GM12891 (cell line): ENCODE measurements at places on chromosomes 4 and X.
A peak's percentile ranks its signal among the peaks of the same experiment; 100 is the strongest.

DNA sequence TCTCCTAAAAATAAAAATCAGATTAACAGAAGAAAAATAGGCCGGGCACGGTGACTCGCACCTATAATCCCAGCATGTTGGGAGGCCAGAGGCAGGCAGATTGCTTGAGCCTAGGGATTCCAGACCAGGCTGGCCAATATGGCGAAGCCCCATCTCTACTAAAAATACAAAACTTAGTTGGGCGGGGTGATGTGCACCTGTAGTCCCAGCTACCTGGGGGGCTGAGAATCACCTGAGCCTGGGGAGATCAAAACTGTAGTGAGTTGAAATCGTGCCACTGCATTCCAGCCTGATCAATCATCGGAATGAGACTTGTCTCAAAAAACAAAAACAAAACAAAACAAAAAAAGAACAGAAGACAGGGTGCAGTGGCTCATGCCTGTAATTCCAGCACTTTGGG, 32.8 kb upstream of the NOCT start:
- no peak for DNase-seq

DNA sequence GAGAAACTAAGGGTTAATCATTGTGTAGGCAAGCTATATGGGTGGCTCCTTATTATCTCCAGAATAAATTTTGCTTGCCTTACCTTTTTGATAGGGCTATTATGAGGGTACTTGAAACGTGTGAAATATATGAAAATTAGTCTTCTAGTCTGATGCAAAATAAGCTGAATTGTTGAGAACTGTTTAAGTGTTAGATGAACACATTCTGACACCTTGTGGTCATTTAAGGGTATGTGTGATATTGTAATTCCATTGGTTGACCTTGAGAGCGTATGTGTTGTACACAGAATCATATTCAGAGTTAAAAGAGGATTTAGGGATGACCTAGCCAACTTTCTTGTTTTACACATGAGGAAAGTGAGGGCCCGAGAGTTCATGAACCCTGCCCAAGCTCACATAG, 44.6 kb upstream of the LINC00632 start:
- no peak for DNase-seq

DNA sequence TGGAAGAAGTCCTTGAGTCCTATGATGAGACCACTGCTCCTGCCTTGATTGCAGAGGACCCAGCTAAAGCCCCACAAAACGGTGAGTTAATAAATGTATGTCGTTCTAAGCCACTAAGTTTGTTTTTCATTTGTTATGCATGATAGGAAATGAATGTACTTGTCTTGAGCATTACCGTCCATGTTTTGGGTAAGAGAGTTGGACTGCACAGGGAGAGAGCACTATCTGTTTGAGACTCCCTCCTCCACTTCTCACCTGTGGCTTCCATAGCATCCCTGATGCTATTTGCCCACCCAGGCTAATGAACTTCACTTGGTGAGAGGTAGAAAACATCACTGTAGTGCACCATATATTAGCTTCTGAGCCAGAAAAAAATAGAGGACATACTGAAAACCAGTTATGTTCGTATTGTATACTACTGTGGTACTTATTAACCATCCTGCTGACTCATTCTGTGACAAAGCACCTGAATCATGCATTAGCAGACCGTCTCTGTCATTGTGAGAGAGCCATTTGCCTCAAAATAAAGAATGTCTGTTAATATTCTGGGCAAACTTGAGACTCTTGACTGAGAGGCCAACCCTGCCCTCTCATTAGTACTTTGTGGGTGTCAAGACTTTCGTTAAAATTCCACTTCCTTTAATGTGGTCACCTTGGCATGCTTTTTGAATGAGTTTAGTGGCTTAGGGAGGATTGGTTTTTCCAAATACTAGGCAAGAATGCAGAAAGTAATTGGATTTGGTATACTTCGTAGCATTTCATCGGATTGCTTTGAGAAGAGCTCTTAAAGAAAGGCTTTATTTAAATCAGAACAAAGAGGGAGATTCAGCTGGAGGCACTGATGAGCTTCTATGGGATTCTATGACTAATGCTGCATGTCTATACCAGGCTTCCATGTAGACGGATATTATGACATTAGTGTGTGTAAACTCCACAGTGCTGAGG, 99.3 kb upstream of the GRPR start:
- DNase-seq = peak; percentile 22

DNA sequence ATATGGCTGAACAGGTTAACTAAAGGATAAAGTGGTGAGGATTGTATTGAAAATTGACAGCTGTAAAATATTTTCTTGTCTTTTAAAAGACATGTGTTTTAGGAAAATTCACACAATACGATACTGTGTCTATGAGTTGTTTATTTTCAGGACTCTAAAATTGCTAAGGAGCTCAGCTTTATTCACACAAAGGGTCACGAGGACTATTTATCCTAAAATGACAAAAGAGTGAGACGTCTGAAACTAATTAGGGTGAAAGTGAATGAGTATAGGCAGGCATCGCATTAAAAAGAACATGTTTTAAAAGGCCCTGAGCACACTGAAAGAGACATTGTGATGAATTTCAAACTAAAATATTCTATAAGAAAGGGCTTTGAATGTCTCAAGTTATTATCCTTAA, 304.7 kb downstream of the SH2D1A start:
- DNase-seq = no peak

DNA sequence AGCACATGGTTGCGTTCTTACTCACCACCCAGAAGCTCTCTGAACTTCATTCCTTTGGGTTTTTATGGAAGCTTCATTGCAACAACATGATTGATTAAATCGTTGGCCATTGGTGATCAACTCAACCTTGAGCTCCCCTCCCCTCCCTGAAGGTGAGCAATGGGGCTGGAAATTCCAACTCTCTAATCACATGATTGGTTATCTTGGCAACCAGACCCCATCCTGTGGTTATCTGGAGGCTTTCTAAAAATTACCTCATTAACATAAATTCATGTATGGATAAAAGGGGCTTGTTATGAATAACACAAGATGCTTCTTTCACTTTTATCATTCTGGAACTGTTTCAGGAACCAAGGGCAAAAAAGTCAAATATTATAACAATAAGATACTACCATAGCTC, 34.6 kb upstream of the NMU start:
- DNase-seq = no peak

- no peak for DNase-seq
Measured at GRCh38 chr4:159248384-159249178, 145.7 kb downstream of the RAPGEF2 start.

DNA sequence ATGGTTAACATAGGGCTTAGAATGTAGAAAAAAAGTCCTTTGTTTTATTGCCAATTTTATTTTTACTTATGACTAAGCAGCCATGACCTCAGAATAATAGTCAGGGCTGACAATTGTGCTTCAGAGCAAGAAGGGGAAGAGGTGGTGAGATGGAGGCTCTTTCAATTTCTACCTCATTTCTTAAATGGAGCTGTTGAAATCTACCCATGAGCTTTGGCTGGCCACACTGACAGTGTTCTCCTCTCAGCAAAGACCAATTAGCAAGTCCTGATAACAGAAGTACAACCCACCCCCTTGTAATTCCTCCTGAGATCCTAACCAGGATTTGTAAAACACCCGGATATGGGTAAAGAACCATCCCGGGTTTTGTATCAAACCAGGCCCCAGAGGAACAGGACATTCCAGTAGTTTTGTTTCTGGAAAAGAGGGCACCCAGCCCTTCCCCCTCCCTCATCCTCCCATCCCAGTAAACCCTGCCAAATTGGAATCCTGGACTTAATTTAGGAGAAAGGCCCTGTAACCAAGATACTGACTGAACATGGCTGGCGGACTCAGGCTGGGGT, at the start of gene HEPH:
Gene HEPH, plus strand, starts transcription at position 399 of the 563 bp plus-strand sequence. CDS start 6,324 bp downstream, outside the sequence.
- DNase-seq = no peak

GRCh38 chrX:18687856-18688495, 16.1 kb upstream of the RS1 start:
- DNase-seq = no peak

DNA sequence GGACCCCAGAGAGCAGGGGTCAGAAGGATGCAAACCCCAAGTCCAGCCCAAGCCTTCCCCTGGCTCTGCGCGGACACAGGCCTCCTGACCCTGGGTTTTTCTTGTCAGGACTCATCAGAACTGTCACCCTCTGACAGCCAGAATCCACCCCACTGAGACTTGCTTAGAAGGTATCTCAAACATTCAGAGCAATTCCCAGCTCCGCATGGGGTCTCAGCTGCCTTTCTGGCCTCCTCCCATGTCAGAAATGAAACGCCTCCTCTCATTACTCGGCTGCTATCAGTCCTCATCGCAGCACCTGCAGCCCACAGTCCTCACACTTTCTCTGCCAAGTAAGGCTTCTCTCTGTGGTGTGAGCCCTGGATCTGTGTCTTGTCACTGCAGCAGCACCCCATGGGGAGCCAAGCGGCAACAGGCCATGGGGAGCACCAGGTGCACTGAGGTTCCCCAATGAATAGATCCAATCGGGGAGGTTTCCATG, 97.8 kb downstream of the WFS1 start:
- DNase-seq = no peak

- no peak for DNase-seq
Measured at GRCh38 chrX:106933538-106933961, 13.3 kb downstream of the CLDN2 start.

GRCh38 chrX:11381464-11381863, 88.3 kb downstream of the AMELX start:
- DNase-seq = no peak
